ENCODE measurements at places on chromosomes 12 and 14. TPM values are rescaled to one million over a fixed set of nuclear protein-coding genes. Genes with fewer than 3 reads are reported as not detected.
A peak's percentile ranks its signal among the peaks of the same experiment; 100 is the strongest.

- H3K4me3 ChIP-seq, result no peak overlapping the region
- no peaks in the 10 kb centered on the region for H3K4me1 ChIP-seq
- no peaks in the 10 kb centered on the region for H3K27me3 ChIP-seq
- no peak for DNase-seq
- no peak overlapping the region for H3K27ac ChIP-seq
Measured at GRCh38 chr12:44976246-44976645, 74.7 kb downstream of the DBX2 start.

- H3K27me3 ChIP-seq, result peaks cover 27% of the 10 kb centered on the region
- H3K27ac ChIP-seq, result no peak overlapping the region
- H3K36me3 ChIP-seq, result no peaks in the 10 kb centered on the region
- no peak for DNase-seq
Measured at GRCh38 chr14:99649219-99649618, 4.3 kb downstream of the HHIPL1 start.

GRCh38 chr12:16870845-16871244, 264.9 kb upstream of the LMO3 start:
- H3K36me3 ChIP-seq, result no peaks in the 10 kb centered on the region
- no peak for DNase-seq
- no peaks in the 10 kb centered on the region for H3K27me3 ChIP-seq

DNA sequence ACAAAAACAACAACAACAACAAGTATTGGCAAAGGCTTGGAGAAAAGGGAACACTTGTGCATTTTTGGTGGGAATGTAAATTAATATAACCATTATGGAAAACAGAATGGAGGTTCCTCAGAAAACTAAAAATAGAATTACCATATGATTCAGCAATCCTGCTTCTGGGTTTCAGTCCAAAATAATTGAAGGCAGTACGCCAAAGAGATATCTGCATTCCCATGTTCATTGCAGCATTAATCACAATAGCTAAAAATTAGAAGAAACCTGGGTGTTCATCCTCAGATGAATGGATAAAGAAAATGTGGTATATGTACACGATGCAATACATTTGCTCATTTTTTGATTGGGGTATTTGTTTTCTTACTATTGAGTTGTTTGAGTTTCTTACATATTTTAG, 813.0 kb downstream of the NRXN3 start:
- no peak overlapping the region for H3K4me3 ChIP-seq
- no peak overlapping the region for H3K27ac ChIP-seq
- H3K4me1 ChIP-seq, result no peaks in the 10 kb centered on the region
- no peaks in the 10 kb centered on the region for H3K36me3 ChIP-seq
- DNase-seq, result no peak

GRCh38 chr12:12486661-12487240, 75.9 kb downstream of the DUSP16 start:
- no peak for DNase-seq
- H3K27me3 ChIP-seq, result no peaks in the 10 kb centered on the region
- H3K4me1 ChIP-seq, result peaks cover 10% of the 10 kb centered on the region
- peaks cover 42% of the 10 kb centered on the region for H3K36me3 ChIP-seq
- H3K4me3 ChIP-seq, result no peak overlapping the region

GRCh38 chr12:91182636-91183455, at the start of gene DCN:
Gene DCN (minus strand): TSS chr12:91182817. CDS start chr12:91178552, 4,265 bp downstream.
- no peaks in the 10 kb centered on the region for H3K36me3 ChIP-seq
- DNase-seq, result no peak
- H3K27ac ChIP-seq, result peak within 1 kb of the TSS; percentile 66
- no peaks in the 10 kb centered on the region for H3K4me1 ChIP-seq

DNA sequence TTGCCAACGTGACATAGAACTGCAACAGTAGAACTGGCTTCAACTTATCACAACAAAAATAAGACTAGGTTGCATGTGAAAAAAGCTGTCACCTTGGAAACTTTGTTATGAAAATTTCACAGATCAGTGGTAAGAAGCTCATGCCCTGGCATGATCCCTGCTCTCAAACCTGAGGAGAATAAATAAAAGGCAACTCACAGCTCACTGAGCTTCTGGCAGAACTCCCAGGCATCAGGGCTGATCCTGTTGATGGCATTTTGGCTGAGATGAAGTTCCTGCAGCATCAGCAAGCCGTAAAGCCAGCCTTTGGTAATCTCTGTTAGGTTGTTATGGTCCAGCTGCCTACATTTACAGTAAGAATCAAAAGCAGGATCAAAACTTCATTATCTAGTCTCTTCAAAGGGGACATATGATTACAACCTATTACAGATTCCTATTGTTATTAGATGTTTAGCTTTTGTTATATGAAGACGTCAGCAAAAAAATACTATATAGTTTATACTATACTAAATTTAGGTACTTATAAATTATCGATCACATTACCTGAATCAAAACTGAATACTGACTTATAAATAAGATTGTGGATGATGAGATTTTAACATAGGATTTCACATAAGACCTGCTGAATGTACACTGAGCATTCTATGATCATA, 32.0 kb downstream of the LRIG3 start:
- no peaks in the 10 kb centered on the region for H3K27me3 ChIP-seq
- H3K4me1 ChIP-seq, result peaks cover 2% of the 10 kb centered on the region
- no peak overlapping the region for H3K4me3 ChIP-seq
- H3K27ac ChIP-seq, result no peak overlapping the region
- H3K36me3 ChIP-seq, result peaks cover 67% of the 10 kb centered on the region

DNA sequence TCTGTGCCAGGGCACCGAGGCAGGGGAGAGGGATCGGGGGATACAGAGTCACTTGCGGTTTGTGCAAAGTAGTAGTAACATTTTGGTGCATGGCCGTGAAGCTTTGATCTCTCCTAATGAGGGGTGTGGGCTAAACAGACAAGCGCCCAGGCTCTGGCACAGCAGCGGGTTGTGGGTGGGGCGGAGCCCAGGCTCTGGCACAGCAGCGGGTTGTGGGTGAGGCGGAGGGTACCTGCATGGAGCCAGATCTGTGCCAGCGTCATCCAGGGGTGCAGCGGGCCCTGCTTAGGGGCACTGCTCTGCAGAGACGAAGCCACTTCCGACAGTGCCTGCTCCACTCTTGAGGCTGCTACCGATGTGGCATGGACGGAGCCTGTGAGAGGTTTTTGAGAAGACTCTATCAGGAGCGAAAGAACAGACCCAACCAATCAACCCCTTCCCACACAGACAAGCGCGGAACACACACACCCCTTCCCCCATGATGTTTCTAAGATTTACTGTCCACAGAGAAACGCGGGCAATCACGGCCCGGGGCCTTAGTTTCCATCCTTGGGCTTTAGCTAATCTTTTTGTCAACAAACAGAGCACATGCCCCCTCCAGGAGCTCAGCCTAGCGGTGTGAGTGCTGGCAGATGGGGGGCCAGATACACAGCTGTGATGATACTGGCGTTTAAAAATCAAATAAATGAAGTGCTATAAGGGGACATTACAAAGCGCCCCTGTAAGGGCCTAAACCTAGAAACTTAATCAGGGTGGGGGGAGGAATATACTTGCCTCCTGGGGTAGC, 196.6 kb downstream of the CALM1 start:
- H3K27me3 ChIP-seq, result no peaks in the 10 kb centered on the region
- no peak overlapping the region for H3K4me3 ChIP-seq
- no peaks in the 10 kb centered on the region for H3K4me1 ChIP-seq
- no peak overlapping the region for H3K27ac ChIP-seq
- DNase-seq, result no peak

DNA sequence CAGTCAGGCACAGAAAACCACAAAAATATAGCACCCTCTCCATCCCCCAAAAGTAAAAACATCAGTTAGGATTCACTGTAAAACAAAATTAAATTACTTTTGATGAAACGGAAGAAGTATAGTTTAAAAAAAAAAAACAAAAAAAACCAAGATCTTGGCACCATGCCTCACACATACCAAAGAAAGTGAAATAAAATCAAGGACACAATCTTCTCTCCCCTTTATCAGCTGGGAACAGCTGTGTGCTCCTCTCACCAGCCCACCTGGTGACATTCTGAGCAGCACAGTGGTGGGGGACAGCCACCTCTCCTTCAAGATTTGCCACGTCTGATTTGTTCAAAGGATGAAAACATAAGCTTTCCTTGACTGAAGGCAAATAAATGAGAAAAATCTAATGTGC, 55.5 kb downstream of the ESR2 start:
- DNase-seq, result no peak
- no peak overlapping the region for H3K27ac ChIP-seq
- no peaks in the 10 kb centered on the region for H3K4me1 ChIP-seq
- H3K36me3 ChIP-seq, result no peaks in the 10 kb centered on the region
- no peak overlapping the region for H3K4me3 ChIP-seq

DNA sequence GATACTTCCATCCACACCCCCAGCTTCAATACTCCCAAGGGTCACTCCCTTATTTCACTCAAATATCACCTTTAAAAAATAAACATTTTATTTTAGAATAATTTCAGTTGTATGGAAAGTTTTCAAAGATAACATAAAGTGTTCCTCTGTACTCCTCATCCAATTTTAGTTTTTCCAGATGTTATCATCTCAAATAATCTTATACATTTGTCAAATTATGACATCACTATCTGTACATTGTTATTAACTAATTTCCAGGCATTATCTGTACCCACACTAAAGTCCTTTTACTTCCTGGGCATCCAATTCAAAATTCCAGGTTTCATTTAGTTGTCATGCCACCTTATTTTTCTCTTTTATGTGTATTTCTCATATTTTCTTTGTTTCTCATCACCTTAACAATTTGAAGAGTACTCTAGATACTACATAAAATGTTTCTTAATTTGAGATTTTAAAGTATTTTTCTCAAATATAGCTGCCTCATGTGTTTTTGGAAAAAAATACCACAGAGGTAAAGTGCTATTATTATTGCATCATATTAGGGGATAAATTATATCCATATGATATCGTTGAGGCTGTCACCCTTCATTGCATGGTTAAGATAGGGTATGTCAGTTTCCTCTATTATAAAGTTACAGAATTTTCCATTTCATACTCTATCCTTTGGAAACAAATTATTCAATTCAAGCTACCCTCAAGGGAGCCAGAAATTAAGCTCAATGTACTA, 571.0 kb downstream of the SLC6A15 start:
- H3K4me1 ChIP-seq, result no peaks in the 10 kb centered on the region
- no peaks in the 10 kb centered on the region for H3K27me3 ChIP-seq
- no peak overlapping the region for H3K27ac ChIP-seq
- no peak for DNase-seq

DNA sequence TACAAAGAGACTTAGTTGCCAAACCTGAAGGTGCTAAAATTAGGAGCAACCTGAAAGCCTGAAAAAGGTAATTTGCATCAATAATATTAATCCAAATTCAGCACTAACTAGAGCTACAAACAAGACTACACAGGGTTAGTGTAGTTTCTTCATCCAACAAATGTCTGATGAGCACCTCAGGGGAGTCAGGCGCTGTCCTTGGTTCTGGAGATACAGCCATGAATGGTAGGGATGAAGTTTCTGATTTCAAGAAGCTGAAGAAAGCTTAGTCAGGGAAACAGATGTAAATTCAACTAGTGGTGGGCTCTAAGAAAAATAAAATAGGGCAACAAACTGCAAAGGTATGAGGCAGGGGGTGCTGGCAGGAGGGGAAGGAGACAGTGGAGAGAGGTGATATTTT, 266.3 kb downstream of the GLT1D1 start:
- no peaks in the 10 kb centered on the region for H3K4me1 ChIP-seq
- H3K36me3 ChIP-seq, result no peaks in the 10 kb centered on the region
- no peaks in the 10 kb centered on the region for H3K27me3 ChIP-seq
- no peak overlapping the region for H3K27ac ChIP-seq

DNA sequence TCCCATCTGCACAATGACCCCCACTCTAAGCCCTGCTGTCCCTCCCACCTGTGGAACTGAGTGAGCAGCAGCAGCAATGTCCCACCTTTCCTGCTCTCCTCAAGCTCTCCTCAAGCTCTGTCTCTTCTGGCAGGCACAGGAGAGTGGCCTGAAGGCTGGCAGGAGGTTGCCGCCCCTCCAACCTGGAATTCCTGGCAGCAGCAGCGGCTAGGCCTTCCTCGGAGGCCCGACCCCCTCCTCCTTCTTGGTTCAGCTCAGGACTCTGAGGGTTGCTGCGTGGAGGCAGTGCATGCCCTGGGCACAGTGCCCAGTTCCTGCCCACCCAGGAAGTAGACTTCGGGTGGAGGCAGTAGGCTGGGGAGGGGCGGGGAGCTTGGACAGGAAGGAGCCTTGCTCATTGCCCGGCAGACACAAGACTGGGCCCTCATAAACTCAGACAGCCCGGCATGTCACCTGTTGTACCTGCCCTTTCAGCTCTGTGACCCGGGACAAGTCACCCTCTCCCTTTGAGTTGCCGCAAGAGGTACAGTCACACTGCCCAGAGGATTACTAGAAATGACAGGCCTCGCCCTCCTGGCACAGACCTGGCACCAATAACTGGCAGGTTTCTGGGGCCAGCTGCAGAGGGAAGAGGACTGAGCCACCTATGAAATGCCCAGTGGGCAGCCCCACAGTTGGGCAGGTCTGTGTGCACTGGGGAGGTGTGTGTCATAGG, 2.1 kb upstream of the SERPINA1 start:
- H3K4me3 ChIP-seq, result peak overlapping the region; percentile 15

- H3K4me1 ChIP-seq, result no peaks in the 10 kb centered on the region
- no peaks in the 10 kb centered on the region for H3K36me3 ChIP-seq
- no peak overlapping the region for H3K4me3 ChIP-seq
- no peaks in the 10 kb centered on the region for H3K27me3 ChIP-seq
- H3K27ac ChIP-seq, result no peak overlapping the region
Measured at GRCh38 chr12:83505586-83505985, 818.9 kb downstream of the TMTC2 start.

Gene IAPP
- total RNA-seq, result not detected

Gene ITGB7
- total RNA-seq, result 29.5 TPM

Gene RD3L
- total RNA-seq, result not detected

Gene DEPDC4
- total RNA-seq, result 3.1 TPM

Gene TDRD9
- not detected for total RNA-seq

Gene LYZ
- total RNA-seq, result 511 TPM

Gene PSMC1
- total RNA-seq, result 81.6 TPM

Data from stomach (tissue), 19 donors.